Progenitor cell of endocrine pancreas (in vitro differentiated cells): ENCODE measurements at places on chromosomes 6 and 20.

GRCh38 chr6:35727231-35727934, 9.4 kb upstream of the ARMC12 start:
- peak; percentile 29 for DNase-seq

- no peak for DNase-seq
Observed at GRCh38 chr6:32775071-32775470, 11.7 kb upstream of the HLA-DQB2 start.

- no peak for DNase-seq
Observed at GRCh38 chr6:146433881-146434731, 109.5 kb upstream of the RAB32 start.

DNA sequence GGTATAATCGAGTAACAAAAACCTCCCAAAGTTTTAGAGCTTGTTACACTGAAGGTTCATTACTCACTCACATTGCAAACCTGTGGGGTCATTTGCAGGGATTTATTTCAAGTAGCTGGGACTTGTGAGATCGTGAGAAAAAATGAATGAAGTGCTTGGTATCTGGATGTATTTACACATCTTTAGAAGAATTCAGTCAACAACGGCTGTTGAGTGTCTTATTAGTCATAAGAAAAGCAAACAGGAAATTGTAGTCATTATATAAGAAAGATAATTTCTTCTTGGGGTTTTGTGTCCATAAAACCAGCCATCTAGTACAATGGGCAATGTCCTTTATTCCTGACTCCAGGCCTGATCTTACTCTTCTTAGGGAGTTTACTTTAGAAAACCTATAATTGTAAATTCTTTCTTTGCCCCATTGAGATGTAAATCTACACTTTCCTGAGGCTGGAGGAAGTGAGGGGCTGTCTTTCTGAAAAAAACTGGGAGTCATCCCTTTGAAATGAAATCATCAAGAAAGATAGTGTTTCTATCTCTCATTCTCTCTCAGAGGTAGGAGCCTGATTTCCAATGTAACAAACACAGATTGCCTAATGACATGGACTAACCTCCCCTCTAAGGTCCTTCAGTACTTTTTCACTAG, 202.5 kb upstream of the ASCC3 start:
- DNase-seq = no peak

- DNase-seq = no peak
Observed at GRCh38 chr20:16433293-16433580, 140.0 kb downstream of the KIF16B start.

- DNase-seq = no peak
Observed at GRCh38 chr6:3561725-3562124, 104.9 kb upstream of the SLC22A23 start.

DNA sequence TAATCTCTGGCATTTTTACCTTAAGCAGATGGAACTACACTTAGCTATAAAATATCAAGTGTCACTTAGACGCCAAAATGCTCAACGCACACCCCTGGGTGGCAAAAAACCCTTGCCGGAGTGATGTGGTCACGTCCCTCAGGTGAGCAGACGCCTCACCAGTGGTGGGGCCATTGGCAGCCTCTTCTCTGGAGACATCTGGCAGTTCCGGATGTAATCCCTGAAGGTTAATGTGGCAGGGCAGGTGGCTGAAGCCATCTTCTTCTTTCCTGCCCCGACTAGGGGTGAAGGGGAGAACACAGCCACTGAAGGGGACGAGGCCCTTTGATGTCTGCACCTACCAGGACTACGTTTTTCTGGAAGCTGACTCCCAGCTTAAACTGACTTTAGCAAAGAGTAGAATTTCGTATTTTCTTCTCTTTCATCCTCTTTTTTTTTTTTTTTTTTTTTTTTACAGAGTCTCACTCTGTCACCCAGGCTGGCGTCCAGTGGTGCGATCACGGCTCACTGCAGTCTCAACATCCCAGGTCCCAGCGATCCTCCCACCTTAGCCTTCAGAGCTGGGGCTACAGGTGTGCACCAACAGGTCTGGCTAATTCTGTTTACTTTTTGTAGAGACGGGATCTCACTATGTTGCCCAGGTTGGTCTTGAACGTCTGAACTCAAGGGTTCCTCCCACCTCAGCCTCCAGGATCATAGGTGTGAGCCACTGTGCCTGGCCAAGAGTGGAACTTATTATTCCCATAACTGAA, 152.1 kb downstream of the TTLL2 start:
- DNase-seq = no peak

- no peak for DNase-seq
Observed at GRCh38 chr6:156125844-156126243, 651.3 kb upstream of the ARID1B start.

- DNase-seq = no peak
Observed at GRCh38 chr20:5844063-5844681, 94.0 kb downstream of the SHLD1 start.

GRCh38 chr6:22526736-22527135, 42.6 kb upstream of the HDGFL1 start:
- DNase-seq = no peak
